ENCODE measurements at places on chromosomes 1 and 21. TPM values are rescaled to one million over a fixed set of nuclear protein-coding genes. Genes with fewer than 3 reads are reported as not detected.

Gene OR2T35
- not detected for total RNA-seq

Gene PPCS
- 32.0 TPM for total RNA-seq

Gene PLEKHG5
- total RNA-seq: 5.2 TPM

Gene DCST1
- total RNA-seq: not detected

Gene TNFAIP8L2
- not detected for total RNA-seq

Gene PLEKHN1
- 4.9 TPM for total RNA-seq

Gene C1orf115
- 5.8 TPM for total RNA-seq

Gene LGR6
- total RNA-seq: 0.41 TPM

Gene LRRC7
- not detected for total RNA-seq

Gene SLC2A5
- 0.17 TPM for total RNA-seq

Gene JTB
- total RNA-seq: 158 TPM

Gene TSSK3
- 0.07 TPM for total RNA-seq

Gene SPATA6
- 2.2 TPM for total RNA-seq
